ENCODE measurements at places on chromosomes 2 and 18.

- peak; percentile 85 for DNase-seq
Measured at GRCh38 chr2:44748-45341, 1.5 kb downstream of the FAM110C start.

DNA sequence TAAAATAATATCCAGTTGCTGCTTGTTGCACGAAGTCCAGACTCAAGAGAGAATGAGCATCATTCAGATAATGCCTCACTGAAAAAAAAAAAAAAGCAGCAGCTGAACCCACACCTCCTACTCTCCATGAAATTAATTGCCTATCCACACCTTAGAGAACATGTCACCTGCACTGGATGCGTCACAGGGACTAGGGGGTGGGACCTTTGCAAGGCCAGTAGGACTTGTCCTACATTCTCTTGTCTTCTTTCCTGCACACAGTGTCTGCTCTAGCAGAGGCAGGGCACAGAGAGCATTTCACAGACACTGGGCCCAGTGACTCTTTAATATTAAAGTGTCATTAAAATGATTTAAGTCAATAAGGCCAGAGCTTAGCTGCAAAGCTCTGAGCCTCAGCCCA lies at the start of gene ABCA12:
ABCA12 (minus strand) TSS at position 148 of the 400 bp plus-strand sequence. CDS start 418 bp downstream, outside the sequence.
- no peak for DNase-seq

- DNase-seq: no peak
Measured at GRCh38 chr2:232338759-232339106, 39.8 kb upstream of the ALPP start.

- peak; percentile 76 for DNase-seq
Measured at GRCh38 chr2:102619414-102620319, at the start of gene SLC9A2. TSS of gene SLC9A2 (plus strand) at chr2:102619553. CDS start at chr2:102619849, 296 bp downstream.

DNA sequence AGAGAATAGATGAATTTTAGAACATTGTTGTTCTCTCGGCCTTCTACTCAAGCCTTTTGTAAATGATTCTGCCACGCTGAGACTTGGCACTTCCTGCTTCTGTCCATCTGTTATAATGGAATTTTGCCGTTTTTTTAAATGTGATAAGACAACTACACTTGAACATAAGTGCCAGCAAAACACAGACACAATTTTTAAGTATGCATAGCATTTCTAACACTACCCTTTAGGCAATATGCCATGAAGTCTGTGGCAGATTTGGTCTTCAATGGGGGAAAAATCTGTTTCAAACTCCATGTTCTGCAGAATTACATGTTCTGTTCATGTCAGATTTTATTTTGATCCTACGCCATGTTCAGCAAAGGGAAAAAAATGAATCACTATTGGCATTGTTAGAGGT lies 1170.7 kb upstream of the SLC39A10 start:
- DNase-seq: no peak

- DNase-seq: no peak
Measured at GRCh38 chr18:25786758-25787157, 303.7 kb downstream of the SS18 start.

GRCh38 chr2:8380026-8380425 lies 301.8 kb upstream of the ID2 start:
- peak; percentile 6 for DNase-seq

- DNase-seq: no peak
Measured at GRCh38 chr18:80143881-80144280, 34.8 kb downstream of the ADNP2 start.

- no peak for DNase-seq
Measured at GRCh38 chr2:233428008-233428407, 73.7 kb downstream of the DGKD start.

- no peak for DNase-seq
Measured at GRCh38 chr18:77442393-77442792, 192.7 kb downstream of the GALR1 start.

DNA sequence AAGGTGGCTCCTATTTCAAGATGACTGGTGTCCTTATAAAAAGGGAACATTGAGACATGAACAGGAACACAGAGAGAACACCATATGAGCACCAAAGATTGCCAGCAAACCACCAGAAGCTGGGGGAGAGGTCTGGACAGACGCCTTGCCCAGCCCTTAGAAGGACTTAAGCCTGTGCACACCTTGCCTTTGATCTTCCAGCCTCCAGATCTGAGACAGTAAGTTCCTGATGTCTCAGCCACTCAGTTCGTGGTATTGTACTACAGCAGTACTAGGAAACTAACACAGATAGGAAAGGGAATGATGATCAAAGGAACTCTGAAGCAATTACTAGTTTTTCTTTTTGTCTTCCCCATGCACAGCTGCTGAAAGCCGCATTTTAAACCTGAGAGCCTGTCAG lies 137.3 kb upstream of the FHL2 start:
- DNase-seq: no peak

GRCh38 chr2:122423934-122424333 lies 668.5 kb downstream of the TSN start:
- DNase-seq: no peak

- DNase-seq: no peak
Measured at GRCh38 chr2:149224543-149224942, 105.8 kb upstream of the LYPD6 start.

GRCh38 chr2:70580352-70580751 lies 26.7 kb upstream of the TGFA start:
- DNase-seq: no peak

GRCh38 chr18:57273194-57273593 lies 79.2 kb upstream of the ST8SIA3 start:
- no peak for DNase-seq

GRCh38 chr2:239235311-239235710 lies 165.5 kb downstream of the HDAC4 start:
- no peak for DNase-seq

GRCh38 chr2:72115110-72116080 lies 32.3 kb downstream of the CYP26B1 start:
- DNase-seq: peak; percentile 39

DNA sequence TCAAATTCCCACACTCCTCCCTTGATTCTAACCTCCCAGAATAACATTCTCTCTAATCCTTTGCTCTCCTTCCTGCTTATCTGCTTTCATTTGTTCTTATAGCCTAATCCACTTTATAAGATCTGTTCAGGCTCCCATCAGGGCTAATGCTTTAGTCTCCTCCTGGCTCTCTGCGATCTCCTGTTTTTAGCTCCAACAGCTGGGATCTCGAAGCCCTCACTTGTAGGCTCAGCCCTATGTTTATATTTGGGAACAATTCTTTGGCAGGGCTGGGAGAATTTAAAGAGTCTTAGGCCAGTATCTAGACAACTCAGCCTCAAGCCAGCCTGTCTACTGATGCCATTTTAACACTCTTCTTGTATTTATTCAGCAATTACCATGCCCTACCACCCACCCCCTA lies 27.2 kb upstream of the RAPH1 start:
- DNase-seq: no peak

DNA sequence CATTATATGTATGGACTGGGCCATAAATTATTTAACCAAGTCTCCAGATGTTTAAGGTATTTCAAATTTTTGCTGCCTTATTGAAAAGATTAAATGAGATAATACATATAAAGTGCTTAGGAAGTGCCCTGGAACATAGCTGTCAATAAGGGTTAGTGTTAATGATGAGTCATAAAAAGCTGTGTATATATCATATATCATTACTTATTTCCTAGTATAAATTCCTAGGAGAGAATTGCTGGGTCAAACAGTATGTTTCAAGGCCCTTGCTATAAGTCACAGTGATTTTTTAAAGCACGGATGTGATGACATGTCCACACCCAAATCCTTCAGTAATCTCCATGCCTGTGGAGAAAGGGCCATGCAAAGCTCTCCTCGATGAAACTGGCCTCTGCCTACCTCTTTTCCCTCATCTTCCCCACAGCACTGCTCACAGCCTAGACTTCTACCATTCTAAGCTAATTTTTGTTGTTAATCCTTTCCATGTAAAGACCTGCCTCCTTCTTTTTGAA lies 8.5 kb downstream of the ZNF2 start:
- DNase-seq: no peak

GRCh38 chr2:46831869-46832265 lies 83.7 kb downstream of the MCFD2 start:
- no peak for DNase-seq

DNA sequence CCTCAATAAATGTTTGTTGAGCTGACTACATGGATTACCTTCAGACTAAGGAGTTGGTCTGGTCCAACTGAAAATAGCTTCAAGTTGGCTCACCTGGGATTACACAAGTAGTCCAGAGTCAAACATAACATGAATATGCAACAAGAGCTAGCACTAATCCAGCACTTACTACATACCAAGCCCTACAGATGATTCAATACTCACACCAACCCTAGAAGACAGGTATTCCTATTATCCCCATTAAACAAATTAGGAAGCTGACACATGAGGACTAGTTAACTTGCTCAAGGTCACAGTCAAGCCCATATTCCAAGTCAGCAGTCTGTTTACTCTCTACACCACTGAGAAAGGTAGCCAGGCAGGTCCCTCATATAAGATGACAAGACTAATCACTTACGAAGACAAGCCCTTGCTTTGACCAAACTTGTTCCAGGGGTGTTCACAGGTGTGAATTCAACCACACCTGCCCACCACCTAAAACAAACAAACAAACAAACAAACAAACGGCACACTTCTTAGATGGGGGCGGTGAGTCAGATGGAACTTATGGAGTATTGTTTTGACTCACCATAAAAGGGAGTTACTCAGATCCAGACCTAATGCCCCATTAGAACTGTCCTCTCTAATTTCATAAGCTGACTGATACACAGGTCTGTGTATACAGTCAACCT lies 29.1 kb downstream of the TMEM131 start:
- DNase-seq: no peak

DNA sequence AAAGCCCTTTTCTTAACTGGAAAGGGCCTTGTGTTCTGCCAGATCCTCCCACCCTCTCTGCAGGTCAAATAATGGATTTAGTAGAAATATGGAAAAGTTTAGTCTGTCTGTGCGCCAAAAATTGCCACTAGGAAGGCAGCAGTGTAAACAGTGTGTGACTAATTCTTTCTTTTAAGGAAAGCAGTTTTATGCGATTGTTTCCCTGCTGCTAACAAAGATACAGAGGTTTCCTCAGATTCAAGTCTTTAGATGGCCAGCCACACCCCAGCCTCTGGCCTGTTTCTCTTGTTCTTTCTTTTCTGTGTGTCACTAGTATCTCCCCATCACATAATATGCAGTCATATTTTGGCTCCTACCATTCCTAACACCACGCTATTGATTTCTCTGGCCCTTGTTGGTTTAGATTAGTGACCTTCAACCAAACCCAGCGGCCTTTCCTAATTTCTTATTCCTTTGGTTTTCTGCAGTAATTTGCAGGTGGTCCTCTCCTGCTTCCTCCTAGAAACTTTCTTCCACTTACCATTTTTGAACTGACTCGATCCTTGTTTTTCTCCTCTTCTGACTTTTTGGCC lies 157.4 kb downstream of the LTBP1 start:
- no peak for DNase-seq

DNA sequence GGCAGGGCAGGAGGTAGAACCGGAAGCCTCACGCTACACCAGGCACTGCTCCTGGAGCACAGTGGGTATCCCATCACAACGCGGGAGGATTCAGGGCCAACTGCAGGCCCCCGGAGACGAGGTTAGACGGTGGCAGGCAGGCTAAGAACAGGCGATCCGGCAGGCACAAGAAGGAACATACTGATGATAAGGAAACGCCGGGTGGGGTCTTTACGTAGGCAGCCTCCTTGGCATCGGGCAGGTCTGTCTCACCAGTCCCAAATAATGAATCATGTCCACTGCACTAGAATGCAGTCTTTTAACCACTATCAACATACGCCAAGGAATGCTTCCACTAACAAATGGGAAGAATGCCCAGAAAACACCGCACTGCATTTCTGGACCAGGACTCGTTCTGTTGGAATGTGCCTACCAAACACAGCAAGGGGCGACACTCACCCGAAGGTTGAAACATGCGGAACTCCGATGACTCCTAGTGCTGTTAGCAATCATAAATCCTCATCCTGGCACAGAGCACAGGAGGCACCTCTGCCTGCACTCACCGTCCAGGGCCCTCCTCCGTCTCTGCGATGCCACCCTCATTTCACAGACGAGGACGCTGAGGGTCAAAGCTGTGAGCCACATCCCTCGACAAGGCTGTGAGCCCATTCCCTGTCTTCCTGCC lies 35.2 kb downstream of the ZNF516 start:
- peak; percentile 81 for DNase-seq

GRCh38 chr18:13269521-13270011 lies 51.0 kb downstream of the LDLRAD4 start:
- peak; percentile 20 for DNase-seq

- DNase-seq: no peak
Measured at GRCh38 chr2:128332091-128332634, 13.5 kb upstream of the HS6ST1 start.

- no peak for DNase-seq
Measured at GRCh38 chr2:70852824-70853223, 17.2 kb upstream of the CD207 start.

GRCh38 chr2:216657980-216658379 lies 24.8 kb downstream of the IGFBP2 start:
- no peak for DNase-seq

GRCh38 chr2:75340560-75340959 lies 141.2 kb upstream of the TACR1 start:
- no peak for DNase-seq

- DNase-seq: no peak
Measured at GRCh38 chr2:69387770-69388481, 899 bp upstream of the GFPT1 start.

DNA sequence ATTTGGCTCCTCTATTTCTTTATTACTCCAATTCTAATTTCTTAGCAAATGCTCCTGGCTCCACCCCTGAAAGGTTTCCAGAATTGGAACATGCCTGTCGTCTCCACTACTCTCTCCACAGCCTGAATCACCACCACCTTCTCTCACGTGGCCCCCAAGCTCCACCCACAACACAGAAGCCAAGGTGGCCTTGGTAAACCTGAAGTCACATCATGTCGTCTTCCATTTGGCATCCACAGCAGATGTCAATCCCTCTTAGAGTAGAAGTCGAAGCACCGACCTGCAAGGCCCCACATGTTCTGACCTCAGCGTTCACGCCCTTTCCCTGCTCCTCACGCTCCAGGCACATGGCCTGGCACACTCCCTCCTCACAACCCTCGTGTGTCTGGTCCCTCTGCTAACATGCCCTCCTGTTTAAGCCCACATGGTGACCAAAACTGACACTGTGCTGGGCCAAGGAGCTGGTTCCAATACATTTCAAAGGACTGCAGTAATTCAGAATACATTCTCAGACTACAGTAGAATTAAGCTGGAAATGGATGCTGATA lies 56.3 kb upstream of the GPC1 start:
- DNase-seq: no peak

- no peak for DNase-seq
Measured at GRCh38 chr2:70822843-70823242, 2.4 kb upstream of the CLEC4F start.

DNA sequence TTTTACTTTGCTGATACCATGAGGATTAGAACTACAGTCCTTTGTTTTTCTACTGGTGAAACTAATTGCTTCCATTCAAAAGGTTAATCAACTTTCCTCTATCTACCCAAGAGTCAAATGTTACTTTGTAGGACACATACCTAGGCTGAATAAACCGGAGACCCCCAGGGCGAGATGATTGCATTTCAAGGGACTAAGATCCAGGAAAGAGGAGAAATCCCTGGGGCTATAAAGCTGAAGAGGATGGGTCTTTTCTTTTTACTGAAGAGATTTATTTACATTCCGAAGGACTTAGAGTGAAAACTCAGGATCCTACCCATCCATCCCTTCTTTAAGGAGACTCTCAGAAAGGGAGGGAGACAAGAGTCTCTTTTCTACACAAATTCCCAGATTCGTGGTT lies 331.9 kb downstream of the CDH19 start:
- no peak for DNase-seq

GRCh38 chr2:239247401-239248245 lies 153.2 kb downstream of the HDAC4 start:
- DNase-seq: no peak

GRCh38 chr2:202118168-202118567 lies 45.1 kb downstream of the KIAA2012 start:
- DNase-seq: no peak

- no peak for DNase-seq
Measured at GRCh38 chr2:191184457-191184856, 33.7 kb upstream of the STAT4 start.
